ENCODE measurements at places on chromosomes 7 and 10. TPM values are rescaled to one million over a fixed set of nuclear protein-coding genes. Genes with fewer than 3 reads are reported as not detected.
A peak's percentile ranks its signal among the peaks of the same experiment; 100 is the strongest.

GRCh38 chr7:38151556-38151955 is 26.5 kb upstream of the STARD3NL start:
- no peak for DNase-seq

DNA sequence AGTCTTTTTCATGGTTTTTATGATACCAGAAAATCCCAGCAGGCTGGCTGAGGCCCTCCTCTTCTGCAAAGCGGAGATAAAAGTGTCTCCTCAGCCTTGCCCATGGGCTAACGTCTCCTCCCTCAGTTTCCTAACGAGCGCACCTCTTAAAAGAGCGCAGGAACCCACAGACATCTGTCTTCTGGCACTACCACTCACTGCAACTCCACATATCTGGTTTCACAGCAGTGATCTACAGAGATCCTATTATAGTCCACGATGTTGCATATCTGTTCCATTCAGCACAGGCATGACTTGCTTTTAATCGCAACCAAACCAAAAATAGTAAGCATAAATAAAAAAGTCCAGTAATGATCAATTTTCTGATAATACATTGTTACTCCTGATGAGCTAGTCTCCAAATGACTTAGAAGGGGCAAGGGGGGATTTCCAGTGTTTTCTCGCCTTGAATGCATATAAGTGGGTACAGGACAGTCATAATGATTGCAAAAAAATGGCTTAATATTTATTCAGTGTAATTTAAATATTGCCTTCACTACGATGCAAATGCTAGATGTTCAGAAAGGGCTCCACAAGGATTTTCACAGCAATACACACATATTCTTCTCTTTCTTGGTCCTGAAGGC is 20.9 kb downstream of the ANKRD22 start:
- no peak for DNase-seq

- DNase-seq: peak; percentile 84
Measured at GRCh38 chr10:93413252-93413689, 68.9 kb downstream of the MYOF start.

DNA sequence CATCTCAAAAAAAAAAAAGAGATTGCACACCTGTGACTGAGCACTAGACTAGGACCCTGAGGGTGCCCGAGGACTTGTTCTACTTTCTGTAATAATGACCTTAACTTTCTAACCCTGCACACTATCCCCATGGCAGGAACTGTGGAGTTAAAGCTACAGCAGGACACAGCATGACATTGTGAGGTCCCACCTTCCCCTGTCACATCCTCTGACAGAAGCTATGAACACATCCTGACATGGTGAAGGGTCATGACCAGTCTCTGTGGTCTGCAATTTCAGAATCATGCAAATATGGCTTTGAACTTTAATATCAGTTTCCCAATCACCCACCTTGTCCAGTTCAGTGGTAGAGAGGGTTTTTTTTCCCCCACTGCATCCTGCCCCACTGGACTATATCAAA is 18.5 kb upstream of the SAR1A start:
- no peak for DNase-seq

DNA sequence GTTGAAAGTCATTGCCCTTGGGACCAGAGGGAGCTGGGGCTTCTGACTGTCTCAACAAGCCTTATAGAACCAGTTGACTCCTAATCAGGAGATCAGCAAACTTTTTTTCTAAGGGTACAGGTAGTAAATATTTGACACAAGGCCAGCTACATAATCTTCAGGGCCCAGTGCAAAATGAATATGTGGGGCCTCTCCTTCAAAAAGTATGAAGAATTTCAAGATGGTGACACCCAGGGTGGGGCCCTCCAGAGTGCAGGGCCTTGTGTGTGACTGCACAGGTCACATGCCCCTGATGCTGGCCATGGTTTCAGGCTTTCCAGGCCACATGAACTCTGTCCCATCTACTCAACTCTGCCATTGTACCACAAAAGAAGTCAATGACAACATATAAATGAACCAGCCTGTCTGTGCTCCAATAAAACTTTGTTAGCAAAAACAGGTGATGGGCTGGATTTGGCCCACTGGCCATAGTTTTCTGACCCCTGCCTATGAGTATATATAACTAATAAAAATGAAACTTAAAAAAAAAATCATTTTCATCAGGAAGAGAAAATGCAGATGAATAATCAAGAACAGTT is 6.1 kb downstream of the MMRN2 start:
- DNase-seq: no peak

DNA sequence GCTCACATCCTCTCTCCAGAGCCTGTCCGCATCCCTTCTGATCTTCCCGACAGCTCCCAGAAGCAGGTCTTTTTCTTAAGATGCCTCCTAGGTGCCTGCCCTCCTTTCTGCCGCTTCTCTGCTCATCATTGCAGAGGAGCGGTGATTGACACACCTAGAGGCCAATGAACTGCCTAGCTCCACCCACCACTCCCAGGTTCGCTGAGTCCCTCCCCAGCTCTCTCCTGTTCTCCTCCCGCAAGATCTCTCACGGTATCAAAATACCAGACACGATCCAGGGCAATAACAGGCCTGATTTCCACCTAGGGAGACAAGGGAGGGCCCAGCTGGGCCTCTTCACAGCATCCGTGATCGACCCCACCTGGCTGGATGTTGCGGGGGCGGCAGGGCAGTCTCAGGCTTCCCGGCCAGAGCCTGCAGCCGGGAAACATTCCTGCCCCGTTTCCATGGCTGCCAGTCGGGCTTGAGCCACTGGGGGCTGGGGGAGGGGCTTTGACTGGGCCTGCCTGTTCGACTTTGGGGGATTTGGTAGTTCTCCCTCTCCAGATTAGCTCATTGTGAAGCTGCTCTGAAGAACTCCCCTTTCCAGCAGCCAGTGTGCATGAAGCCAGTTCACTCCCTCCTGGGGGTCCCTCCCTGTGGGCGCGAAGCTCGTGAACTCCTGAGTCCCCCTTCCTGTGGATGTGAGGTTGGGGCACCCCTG is 373.5 kb downstream of the RPS24 start:
- DNase-seq: peak; percentile 44

- DNase-seq: no peak
Measured at GRCh38 chr7:146960773-146961391, 844.3 kb downstream of the CNTNAP2 start.

CYP3A4 gene
- not detected for total RNA-seq

ARID5B gene
- 11.0 TPM for total RNA-seq
